ENCODE measurements at places on chromosomes 2 and 18.
A peak's percentile ranks its signal among the peaks of the same experiment; 100 is the strongest.

DNA sequence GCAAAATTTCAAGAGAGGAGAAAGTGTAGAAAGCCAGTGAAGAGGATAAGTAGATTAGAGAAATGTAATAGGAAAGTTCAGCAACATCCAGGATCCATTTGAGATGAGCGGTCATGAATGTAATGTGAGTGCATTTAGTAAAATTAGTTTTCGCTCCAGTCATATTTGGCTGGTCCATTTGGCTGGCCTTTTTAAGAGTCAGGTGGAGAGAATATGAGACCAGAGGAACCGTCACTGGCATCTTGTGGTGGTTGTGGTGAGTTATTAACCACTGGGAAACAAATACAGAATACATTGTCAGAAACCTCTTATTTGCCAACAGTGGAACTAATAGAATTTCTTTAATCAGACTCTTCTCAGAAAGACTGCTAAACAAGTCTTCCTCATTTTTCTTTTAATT, 1064.3 kb upstream of the CDH2 start:
- no peak for DNase-seq

GRCh38 chr2:30288561-30288960, 57.2 kb downstream of the LBH start:
- DNase-seq = no peak

DNA sequence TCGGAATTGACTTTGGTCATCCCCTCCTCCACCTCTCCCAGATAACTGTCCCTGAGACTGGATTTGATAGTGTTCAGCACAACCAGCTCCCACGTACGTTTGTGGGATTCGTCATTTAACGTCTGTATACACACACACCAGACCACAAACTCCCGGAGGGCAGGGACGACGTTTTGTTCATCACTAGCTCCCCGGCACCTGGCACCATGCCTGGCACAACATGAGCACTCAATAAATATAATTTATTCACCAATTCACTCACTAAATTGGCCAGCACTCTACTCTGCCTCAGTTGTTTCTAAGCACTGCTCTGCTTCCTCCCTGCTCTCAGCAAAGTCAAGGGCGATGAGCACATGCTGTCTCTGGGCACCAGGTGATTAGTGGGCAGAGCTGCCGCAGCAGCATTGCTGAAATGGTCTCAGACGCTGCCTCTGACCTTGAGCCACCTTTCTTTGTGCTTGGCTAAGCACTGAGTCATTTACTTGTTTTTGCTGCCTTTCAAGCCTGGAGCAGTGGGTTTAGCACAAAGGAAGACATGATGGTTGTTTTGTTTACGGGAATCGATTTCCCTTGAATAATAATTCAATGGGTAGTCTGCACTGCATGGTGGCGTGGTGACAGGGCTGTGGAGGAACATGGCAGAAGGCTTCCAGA, 19.3 kb upstream of the LOXHD1 start:
- DNase-seq = peak; percentile 68

DNA sequence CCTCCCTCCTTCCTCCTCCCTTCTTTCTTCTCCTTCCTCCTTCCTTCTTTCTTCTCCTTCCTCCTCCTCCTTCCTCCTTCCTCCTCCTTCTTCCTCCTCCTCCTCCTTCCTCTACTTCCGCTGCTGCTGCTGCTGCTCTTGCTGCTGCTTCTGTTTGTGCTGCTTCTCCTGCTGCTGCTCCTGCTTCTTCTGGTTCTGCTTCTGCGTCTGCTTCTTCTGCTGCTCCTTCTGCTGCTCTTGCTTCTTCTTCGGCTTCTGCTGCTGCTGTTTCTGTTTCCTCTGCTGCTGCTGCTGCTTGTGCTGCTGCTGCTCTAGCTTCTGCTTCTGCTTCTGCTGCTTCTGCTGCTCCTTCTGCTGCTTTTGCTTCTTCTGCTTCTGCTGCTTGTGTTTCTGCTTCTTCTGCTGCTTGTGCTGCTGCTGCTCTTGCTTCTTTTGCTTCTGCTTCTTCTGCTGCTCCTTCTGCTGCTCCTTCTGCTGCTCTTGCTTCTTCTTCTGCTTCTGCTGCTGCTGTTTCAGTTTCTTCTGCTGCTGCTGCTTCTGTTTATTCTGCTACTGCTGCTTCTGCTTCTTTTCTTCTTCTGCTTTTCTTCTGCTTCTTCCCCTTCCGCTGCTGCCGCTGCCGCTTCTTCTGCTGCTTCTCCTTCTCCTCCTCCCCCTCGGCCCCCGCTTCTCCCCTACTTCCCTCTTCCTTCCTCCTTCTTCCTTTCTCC, 8.6 kb downstream of the SNRNP27 start:
- DNase-seq = no peak

DNA sequence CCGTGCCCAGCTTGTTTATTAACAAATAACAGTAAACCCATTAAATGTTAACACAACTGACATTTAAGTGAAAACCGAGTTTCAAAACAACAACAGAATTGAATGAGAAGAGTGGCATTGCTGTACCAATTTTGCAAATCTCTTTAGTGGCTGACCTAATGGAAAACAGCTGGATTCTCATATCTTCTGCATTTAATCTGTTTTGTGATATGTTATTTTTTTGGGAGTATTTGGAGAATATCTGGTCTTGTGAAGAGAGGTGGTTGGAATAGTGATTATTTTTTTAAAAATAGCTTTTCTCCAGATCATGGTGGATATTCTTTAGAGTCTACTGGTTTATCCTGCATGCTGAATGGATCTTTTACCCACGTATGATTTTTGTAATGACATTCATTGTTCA, 51.1 kb downstream of the TAF4B start:
- no peak for DNase-seq
